Pancreas (tissue), 10 donors: ENCODE measurements at places on chromosomes 3 and 15. TPM values are rescaled to one million over a fixed set of nuclear protein-coding genes. Genes with fewer than 3 reads are reported as not detected.

DISP2 gene
- total RNA-seq, result 1.9 TPM

NANOGP8 gene
- total RNA-seq, result 0.78 TPM

GRCh38 chr15:74616366-74616939, 817 bp downstream of the CLK3 start:
- no peaks in the 10 kb centered on the region for H3K27me3 ChIP-seq
- DNase-seq, result peak; percentile 79
- peaks cover 12% of the 10 kb centered on the region for H3K4me1 ChIP-seq
- peak overlapping the region; percentile 98 for H3K4me3 ChIP-seq

DNA sequence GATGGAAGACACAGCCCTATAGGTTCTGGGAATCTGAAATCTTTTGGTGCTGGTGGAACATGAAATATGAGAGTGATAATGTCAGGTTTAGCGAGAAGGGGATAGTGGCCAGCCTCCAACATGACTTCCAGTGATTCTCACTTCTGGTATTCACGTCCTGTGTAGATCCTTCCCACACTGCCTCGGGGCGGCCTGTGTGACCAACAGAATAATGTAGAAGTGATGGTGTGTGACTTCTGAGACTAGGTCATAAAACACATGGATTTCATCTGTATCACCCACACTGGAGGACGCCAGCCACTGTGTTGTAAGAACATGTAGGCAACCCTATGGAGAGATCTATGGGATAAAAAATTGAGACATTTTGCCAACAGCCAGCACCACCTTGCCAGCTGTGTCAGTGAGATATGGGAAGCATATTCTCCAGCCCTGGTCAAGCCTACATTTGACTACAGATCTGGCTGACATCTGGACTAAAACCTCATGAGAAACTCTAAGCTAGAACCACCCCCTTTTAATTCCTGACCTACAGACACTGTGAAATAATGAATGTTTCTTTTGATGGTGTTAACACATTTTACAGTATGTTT, 25.5 kb upstream of the NUDT16 start:
- H3K36me3 ChIP-seq, result no peaks in the 10 kb centered on the region
- no peaks in the 10 kb centered on the region for H3K27me3 ChIP-seq
- no peak overlapping the region for H3K27ac ChIP-seq
- no peak for DNase-seq

DNA sequence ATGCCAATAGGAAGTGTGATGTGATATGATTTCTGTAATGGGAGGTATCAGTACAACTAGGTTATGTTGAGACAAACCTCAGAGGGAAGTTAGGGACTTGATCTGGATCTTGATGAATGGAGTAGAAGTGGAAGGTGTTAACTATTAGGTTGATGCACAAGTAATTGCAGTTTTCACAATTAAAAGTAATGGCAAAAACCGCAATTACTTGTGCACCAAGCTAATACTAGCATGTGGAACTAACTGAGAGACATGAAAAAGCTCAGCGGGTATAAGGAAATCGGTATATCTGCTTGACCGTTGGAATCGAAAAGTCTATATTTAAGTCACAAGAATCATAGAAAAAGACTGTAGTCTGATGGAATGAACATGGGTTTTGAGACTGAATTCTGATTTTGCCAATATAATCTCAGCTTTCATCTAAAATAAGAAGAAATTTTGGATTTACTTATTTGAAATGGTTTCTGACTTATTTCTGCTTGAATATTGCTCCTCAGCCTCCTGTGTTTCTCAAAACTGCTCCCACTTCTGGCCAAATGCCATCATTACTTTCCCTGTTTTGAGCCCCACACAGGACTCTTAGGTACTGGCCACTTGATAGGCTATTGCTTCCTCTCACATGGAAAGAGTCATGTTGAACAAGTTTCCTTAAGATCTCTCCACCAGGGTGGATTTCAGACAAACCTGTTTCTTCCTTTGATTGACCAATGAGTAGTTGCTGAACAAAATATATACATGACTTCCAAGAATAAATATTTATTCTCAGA, 271.5 kb upstream of the COL8A1 start:
- H3K4me3 ChIP-seq, result no peak overlapping the region
- H3K27ac ChIP-seq, result no peak overlapping the region
- DNase-seq, result no peak

DNA sequence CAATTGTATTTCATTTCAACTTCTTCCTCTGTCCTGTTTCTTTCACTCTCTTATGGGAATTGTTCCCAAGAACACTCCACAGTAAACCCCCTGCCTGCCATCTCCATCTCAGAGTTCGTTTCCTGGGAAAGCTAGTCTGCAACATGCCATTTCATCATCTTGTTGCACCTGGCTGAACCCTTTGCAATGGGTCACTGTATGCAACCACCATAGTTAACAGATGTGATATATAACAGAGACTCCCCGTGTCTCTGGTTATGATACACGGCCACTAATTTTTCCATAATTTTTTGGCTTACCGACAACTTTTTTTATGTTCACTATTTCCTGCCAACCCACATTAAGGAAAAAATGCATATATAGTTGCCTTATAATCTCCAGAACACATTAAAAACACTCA, 95.5 kb downstream of the CHST2 start:
- no peaks in the 10 kb centered on the region for H3K27me3 ChIP-seq
- DNase-seq, result no peak
- no peaks in the 10 kb centered on the region for H3K4me1 ChIP-seq
- no peaks in the 10 kb centered on the region for H3K36me3 ChIP-seq
